ENCODE measurements at places on chromosomes 2 and 18. TPM values are rescaled to one million over a fixed set of nuclear protein-coding genes. Genes with fewer than 3 reads are reported as not detected.

The ASIC4 gene
- not detected for total RNA-seq

DNA sequence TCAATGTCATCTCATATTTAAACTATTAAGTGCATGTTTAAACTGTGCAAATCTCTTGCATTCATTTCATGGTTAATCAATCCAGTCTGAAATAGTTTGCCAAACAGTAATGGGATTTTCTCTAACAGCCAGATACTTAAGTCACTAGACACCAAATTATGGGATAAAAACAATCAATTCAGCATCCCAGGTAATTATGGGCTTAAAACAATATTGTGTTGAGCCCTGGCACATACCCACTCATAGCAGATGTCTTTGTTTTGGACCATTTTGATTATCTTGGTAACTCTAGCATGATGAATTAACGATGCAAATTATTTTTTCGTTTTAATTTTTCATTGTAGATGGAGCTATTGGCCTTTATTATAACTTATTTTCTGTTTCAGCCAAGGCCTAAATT, 118.5 kb upstream of the CD302 start:
- DNase-seq = no peak

The FSHR gene
- not detected for total RNA-seq

GRCh38 chr2:238565031-238565430, 138.3 kb downstream of the ASB1 start:
- no peak for DNase-seq

DNA sequence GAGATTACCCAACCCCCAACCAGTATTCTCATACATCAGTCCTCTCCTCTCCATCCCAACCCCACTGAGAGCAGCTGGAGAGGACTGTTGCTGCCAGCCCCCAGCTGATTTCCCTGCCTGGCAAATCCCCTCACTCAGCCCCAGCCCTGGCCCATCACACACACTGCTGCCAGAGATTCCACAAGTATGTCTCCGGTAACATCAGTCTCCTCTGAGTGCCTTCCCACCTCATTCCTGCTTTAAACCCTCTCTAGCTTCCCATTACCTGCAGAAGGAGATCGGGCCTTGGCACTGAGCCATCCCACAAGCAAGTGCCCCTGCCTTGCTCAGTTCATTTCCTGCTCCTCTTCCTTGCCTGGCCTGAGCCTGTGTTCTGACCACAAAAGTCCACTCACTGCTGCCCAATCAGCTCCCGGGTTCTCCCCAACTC, 50.6 kb upstream of the ZFP36L2 start:
- DNase-seq = peak; percentile 29

- no peak for DNase-seq
These were observed 86.9 kb upstream of the RBBP8 start for GRCh38 chr18:22846088-22846683.

GRCh38 chr2:119864318-119864717, 104.6 kb downstream of the PTPN4 start:
- DNase-seq = peak; percentile 5

DNA sequence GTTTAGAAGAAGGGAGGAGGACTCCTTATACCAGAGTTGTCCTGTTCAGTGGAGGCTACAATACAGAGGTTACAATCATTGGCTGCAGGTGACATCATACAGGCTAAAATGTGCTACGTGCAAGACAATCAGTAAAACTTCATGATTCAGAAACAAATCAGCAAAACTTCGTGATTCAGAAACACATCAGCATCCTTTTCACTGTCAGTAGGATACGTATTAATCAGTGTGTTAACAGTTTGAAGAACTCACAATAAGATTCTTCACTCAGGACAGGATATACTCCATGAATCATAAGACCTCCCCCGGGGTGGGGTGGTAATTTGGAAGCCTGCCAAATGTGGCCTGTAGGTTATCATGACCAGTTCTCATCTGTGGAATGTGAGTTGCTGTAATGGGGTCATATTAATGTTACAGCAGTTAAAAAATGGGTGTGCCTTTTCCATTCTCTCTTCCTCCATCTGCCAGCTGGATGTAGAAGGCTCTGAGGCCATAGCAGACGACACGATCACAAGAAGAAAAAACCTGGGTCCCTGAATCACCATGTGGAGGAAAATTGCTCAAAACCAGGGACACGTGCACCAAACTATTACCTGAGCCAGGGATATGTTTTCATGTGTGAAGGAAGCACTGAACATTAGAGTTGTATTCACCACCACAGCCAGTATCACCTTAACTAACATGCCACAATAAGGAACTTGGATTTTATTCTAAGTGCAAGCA, 134.8 kb upstream of the CREB1 start:
- DNase-seq = peak; percentile 100

The TTR gene
- total RNA-seq = not detected

DNA sequence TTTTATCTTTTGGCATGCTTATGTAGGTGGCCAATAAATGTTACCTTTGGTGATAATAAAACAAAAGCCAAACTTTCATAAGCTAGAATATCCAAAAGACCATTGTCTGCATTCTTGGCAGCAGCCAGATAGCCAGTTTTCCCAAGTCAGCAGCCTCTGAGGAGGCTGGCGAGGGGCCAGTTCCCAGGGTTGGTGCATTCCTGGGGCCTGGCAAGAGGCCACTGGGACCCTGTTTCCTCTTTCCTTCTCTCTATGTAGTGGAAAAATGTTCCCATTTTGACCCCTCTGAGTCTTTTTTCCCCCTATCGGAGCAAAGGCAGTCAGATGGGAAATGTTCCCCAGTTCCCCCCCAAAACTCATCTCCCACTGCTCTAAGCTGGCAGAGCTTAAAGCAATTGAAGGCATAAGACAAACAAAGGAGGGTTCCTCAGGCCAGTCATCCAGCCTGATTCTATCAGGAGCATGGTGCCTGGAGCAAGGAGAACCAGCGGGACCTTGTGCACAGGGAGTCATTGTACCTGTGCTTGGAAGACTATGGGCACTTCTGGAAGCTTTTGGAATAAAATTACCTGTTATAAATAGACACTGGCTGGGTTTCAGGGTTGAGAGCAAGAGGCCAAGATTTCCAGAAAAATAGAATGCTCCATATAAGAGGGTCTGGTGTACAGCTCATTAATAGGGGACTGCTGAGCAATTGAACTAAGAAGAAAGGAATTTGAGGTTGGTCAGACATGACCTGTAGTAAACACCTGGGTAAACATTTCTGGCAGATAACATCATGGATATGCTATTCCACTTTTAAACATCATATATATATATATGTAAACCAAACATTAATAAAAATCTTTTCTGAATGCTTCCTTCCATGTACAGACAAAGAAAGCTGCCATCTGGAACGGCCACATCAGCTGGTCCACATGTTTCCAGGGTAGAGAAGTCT, 63.4 kb downstream of the NCKAP5 start:
- DNase-seq = peak; percentile 3

The UBE2F gene
- total RNA-seq = 56.8 TPM

GRCh38 chr2:166651080-166651675, 157.1 kb upstream of the SCN7A start:
- no peak for DNase-seq

The ELOA2 gene
- total RNA-seq = not detected

DNA sequence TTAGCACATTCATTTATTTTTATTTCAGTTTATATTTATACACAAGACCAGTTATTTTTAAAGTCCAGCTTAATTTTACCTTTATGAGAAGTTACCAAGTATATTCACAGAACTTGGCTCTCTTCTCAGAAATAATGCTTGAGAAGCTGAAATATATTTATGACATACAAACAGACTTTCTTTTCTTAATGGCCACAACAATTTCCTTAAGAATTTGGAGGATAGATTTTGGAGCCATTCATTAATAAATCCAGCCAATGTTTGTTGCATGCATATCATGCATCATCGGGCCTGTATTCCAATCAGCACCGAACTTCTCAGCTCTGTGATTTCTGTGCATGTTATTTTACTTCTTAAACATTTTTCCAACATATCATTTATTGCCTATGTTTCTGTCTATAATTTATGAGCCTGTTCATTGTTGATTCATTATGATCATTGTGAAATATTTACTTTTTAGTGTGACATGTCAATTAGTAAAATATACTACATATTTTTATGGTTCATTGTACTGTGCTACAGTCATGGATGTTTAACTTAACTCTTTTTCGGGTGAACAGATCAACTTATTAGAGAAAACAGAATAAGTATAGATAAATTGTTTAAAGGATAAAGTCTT, 3.5 kb downstream of the GULP1 start:
- DNase-seq = no peak

DNA sequence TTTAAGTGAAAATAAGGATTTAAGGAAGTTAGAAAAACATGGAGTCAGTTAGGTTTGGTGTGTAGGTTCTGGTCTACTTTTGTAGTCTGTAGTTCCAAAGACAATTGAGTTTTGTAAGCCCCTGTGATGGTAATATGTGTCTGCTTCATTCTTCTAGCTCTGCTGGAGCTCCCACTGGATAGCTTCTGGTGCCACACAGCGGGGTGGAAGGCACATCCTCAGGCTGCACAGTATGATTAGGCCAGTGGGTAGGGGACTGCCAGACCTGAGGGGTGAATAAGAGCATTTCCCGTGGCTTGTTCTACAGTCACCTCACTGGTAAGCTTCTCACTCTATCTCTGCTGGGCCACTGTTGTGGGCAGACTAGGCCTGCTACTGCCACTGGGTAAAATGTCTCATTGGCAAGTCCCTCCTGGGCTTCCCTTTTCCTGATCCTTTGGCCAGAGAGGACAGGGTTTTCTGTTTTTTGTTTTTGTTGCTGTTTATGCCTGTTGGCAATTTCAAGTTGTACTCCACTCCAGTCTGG, 44.5 kb downstream of the TMEM131 start:
- no peak for DNase-seq

DNA sequence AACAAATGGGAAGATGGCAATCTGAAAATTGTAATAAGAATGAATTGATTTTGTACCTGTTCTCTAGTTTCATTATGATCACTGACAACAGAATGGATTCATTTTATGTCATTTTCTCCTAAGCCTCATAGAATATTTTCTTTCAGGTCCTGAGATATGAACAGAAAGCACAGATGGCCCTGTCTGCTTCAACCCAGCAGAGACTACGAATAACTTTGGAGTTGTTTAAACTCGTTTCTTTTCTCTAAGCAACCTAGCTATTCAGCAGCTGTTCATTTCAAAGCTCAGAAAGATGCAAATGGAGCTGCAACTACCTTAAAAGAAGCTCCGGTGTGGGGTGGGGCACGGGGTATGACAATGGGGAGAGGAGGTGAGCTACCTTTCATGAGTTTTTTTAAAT, 124.9 kb downstream of the ALK start:
- DNase-seq = no peak

The PEX13 gene
- 42.2 TPM for total RNA-seq

DNA sequence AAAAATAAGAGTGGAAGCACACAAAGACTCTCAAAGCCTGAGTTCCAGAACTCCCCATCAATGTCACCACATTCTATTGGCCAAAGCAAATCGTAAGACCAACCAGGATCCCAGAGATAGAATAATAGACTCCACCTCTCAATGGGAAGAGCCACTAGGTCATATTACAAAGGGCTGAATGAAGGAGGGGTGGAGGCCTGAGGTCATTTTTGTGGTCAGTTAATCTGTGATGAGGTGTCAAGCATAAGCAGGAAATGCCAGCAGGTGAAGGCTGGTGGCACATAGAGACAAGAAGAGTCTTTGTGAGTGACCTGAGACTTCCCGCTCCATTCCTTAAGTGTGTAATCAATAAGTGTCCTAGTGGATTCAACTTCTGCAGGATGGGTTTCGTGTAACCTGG, 144.3 kb downstream of the TFCP2L1 start:
- no peak for DNase-seq

- peak; percentile 97 for DNase-seq
These were observed 53.1 kb downstream of the ZNF521 start for GRCh38 chr18:25298853-25299274.

The CDH20 gene
- total RNA-seq = not detected

GRCh38 chr18:2402084-2402483, 169.2 kb downstream of the METTL4 start:
- no peak for DNase-seq

GRCh38 chr18:78241535-78242253, 737.9 kb upstream of the SALL3 start:
- DNase-seq = no peak

DNA sequence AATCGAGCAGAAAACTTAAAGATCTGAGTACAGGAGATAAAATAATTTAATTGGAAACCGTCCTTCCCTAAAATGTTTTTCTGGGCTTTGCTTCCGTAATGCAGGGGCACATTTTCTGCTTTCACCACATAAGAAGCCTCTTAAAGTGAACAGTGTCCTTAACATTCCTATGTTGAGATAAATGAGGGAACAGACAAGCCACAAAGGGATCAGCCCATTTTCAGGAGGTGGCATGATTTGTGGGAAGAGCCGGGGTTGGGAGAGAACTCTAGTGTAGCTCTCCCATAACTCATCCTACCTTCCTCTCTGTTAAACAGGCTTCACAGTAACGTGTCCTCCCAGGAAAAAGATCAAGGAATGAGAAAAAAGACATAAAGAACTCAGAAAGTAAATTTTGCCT, 56.9 kb upstream of the ACVR1C start:
- no peak for DNase-seq

- no peak for DNase-seq
These were observed 81.7 kb downstream of the COL4A4 start for GRCh38 chr2:227082286-227082685.

DNA sequence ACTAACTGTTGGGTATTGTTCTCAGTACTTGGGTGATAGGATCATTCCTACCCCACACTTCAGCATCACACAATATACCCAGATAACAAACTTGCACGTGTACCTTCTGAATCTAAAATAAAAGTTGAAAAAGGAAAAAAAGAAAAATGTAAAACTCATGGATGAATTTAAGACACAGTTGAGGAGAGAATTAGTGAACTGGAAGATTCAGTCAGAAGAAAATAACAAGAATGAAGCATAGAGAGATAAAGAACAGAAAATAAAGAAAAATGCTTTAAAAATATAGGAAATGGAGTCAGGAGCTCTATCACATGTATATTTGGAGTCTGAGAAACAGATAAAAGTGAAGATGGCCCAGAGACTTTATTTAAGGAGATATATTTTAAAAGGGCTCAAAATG, 90.4 kb upstream of the SALL3 start:
- DNase-seq = no peak

The PFN4 gene
- total RNA-seq = 1.7 TPM

The PLEK gene
- not detected for total RNA-seq

Data from LHCN-M2 (cell line).